DND-41 (cell line): ENCODE measurements at places on chromosomes 11 and 22.

- no peak within 1 kb of the TSS for H3K27ac ChIP-seq
- no peaks in the 10 kb centered on the region for H3K4me1 ChIP-seq
- H3K4me3 ChIP-seq = no peak within 1 kb of the TSS
- H3K36me3 ChIP-seq = no peaks in the 10 kb centered on the region
These were observed at the start of gene NRIP3 for GRCh38 chr11:9003573-9004182. NRIP3 (minus strand) TSS chr11:9004001; CDS start chr11:9003935, 66 bp downstream.

DNA sequence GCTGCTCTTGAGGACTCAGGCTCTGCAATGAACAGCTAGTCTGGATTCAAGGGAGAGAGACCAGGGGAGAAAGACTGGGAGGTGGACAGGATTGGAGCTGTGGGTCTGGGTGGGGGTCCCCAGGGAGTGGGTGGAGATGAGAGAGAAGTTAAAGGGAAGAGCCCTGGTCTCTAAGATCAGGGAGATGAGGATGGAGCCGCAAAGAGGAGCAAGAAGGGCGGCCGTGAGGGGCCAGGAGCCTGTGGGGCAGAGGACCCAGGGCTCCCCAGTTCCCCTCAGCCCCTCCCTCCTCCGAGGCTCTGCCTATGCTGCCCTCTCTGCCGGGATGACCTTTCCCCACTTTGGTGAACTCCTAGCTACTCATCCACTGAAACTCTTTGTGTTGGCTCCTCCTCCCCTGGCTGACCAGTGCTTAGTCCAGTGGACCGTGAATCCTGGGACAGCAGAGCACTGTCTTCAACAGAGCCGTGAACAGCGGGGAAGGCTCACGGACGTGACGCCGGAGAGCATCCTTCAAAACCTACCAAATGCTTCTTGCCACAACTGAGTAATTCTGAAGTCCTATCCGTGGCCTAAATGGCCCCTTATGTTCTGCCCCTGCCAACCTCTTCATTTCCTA, 16.4 kb upstream of the RFPL3 start:
- no peak overlapping the region for H3K4me3 ChIP-seq
- no peak for DNase-seq
- no peaks in the 10 kb centered on the region for H3K4me1 ChIP-seq
- H3K27me3 ChIP-seq = peaks cover 27% of the 10 kb centered on the region
- H3K27ac ChIP-seq = no peak overlapping the region

GRCh38 chr22:36356708-36357624, 30.8 kb downstream of the MYH9 start:
- no peak for DNase-seq
- no peak overlapping the region for H3K4me3 ChIP-seq
- H3K27me3 ChIP-seq = no peaks in the 10 kb centered on the region
- H3K4me1 ChIP-seq = no peaks in the 10 kb centered on the region

GRCh38 chr22:40533712-40534378, 102.7 kb downstream of the MRTFA start:
- peaks cover 45% of the 10 kb centered on the region for H3K4me1 ChIP-seq
- H3K36me3 ChIP-seq = no peaks in the 10 kb centered on the region
- H3K4me3 ChIP-seq = peak overlapping the region; percentile 21

DNA sequence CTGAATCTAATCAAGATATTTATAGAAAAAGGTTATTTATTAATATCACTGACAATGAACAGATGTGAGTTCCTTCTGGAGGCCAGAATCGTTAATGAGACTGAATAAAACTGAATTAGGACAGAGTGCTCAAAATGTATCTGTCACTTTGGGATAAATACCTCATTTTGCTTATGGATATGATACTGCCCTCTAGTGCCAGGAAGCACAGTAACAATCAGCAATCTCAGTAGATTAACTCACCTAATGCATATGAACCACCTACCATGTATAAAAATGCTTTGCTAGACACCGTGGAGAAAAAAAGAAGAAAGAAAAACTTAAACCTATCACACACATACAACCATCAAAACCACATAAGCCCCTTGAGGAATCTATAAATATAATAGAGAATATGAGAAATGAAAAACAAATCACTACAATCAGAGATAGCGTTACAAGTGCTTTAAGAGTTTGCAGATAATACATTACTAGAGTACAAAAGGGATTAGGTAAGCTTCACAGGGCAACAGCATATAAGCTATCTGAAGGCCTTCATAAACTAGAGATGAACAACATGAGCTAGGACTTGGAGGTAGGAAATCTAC, 117.4 kb downstream of the SGSM3 start:
- DNase-seq = no peak
- H3K27ac ChIP-seq = no peak overlapping the region
- H3K4me1 ChIP-seq = no peaks in the 10 kb centered on the region
- H3K4me3 ChIP-seq = no peak overlapping the region
- peaks cover 6% of the 10 kb centered on the region; the same call in 1 of the 2 replicates for H3K36me3 ChIP-seq

- DNase-seq = no peak
- H3K27me3 ChIP-seq = no peaks in the 10 kb centered on the region
- no peaks in the 10 kb centered on the region for H3K36me3 ChIP-seq
- no peak overlapping the region for H3K4me3 ChIP-seq
- no peaks in the 10 kb centered on the region for H3K4me1 ChIP-seq
These were observed 1188.2 kb upstream of the RAG2 start for GRCh38 chr11:37786214-37786755.

DNA sequence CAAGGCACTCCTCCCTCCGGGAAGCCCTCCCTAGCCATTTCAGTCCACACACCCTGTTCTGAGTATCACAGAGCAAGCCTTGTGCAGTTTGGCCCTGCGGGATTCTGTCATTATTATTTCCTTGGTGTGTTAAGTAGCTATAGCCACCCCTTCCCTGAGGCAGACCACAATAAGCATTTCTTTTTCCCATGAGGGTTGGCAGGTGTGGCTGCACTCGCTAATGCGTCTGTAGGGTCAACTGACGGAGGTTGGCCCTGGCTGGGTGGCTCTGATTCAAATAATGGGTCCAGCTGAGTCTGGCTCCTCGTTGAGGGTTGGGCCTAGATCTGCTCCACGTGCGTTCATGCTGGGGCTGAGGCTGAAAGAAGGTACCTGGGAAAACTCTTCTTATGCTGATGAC, 5.1 kb downstream of the F2 start:
- H3K36me3 ChIP-seq = no peaks in the 10 kb centered on the region
- H3K4me1 ChIP-seq = no peaks in the 10 kb centered on the region
- no peak for DNase-seq
- no peaks in the 10 kb centered on the region for H3K27me3 ChIP-seq
- H3K4me3 ChIP-seq = no peak overlapping the region

DNA sequence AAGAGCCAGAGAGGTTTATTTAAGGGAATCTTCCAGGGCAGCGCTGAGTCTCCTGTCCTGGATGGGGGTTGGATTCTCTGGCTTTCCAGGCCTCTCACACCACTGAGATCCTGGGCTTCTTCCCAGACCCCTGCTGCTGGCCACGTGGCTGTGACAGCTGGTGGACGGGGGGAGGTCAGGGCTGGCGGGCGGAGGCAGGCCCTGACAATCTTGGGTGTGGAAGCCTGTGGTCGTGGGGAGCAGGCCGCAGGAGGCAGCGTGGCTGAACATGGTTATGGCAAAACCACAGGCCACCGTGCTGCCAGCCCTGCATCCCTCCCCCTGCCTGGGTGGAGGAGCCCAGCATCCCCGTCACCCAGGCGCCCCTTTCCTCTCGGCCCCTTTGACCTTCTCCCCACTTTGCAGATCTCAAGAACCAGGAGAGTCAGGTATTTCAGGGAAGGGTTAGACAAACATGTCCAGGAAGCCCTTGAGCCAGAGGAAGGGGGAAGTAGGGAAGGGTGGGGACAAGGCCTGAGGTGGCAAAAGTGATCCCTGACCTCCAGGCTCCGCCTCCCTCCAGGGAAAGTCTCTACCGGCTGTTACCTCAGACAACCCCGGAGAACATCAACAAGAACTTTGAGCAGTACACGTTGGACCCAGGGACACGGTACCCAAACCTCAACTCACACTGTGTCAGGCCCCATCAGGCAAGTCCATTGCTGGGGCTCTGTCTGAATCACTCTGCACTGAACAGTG, 111.8 kb downstream of the MICAL2 start:
- H3K4me3 ChIP-seq = no peak overlapping the region
- no peak for DNase-seq
- H3K36me3 ChIP-seq = no peaks in the 10 kb centered on the region
- H3K27ac ChIP-seq = peak overlapping the region; percentile 93
- H3K27me3 ChIP-seq = no peaks in the 10 kb centered on the region

- H3K36me3 ChIP-seq = no peaks in the 10 kb centered on the region
- no peaks in the 10 kb centered on the region for H3K4me1 ChIP-seq
- no peak overlapping the region for H3K27ac ChIP-seq
- no peak overlapping the region for H3K4me3 ChIP-seq
These were observed 63.7 kb upstream of the PARVG start for GRCh38 chr22:44116755-44117684.

- no peak overlapping the region for H3K4me3 ChIP-seq
- H3K27me3 ChIP-seq = peaks cover 5% of the 10 kb centered on the region
- H3K4me1 ChIP-seq = no peaks in the 10 kb centered on the region
- H3K27ac ChIP-seq = no peak overlapping the region
These were observed 31.5 kb downstream of the MYEOV start for GRCh38 chr11:69325446-69325845.

DNA sequence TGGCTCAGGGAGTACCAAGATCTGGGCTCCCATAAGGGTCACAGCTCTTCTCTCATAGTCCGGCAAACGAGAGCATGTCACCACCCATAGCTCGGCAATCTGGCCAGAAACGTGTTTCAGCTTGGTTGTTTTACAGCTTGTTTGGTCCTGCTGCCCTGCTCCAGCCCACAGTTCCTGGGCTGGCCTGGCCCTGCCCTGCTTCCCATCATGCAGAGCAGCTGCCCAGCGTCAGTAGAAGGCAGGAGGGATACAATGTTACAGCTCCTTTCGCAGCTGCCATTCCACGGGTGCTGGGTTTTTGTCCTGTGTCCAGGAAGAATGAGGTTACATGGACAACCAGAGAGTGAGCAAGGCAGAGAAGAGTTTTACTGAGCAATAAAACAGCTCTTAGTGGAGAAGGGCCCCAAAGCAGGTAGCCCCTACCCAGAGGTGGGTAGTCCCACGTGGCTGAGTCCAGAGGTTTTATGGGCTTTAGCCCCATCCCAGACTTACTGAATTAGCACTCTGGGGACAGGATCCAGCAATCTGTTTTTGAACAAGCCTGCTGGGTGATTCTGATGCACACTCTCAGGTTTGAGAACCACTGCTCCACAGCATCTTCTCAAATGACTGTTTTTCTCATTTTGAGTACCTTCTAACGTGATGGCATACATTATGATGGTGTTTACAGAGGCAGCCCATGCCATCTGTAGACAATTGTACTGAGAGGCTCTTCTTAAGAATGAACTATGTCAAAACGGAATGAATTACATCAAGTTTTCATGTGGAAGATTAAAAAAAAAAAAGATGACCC, 5.8 kb upstream of the MS4A18 start:
- DNase-seq = no peak
- no peaks in the 10 kb centered on the region for H3K27me3 ChIP-seq
- no peaks in the 10 kb centered on the region for H3K36me3 ChIP-seq
- H3K27ac ChIP-seq = no peak overlapping the region
- H3K4me1 ChIP-seq = no peaks in the 10 kb centered on the region

- H3K36me3 ChIP-seq = peaks cover 96% of the 10 kb centered on the region
- no peaks in the 10 kb centered on the region for H3K27me3 ChIP-seq
- no peaks in the 10 kb centered on the region for H3K4me1 ChIP-seq
- no peak overlapping the region for H3K4me3 ChIP-seq
- no peak overlapping the region for H3K27ac ChIP-seq
- DNase-seq = no peak
These were observed 65.4 kb downstream of the PPP6R3 start for GRCh38 chr11:68525930-68526329.

DNA sequence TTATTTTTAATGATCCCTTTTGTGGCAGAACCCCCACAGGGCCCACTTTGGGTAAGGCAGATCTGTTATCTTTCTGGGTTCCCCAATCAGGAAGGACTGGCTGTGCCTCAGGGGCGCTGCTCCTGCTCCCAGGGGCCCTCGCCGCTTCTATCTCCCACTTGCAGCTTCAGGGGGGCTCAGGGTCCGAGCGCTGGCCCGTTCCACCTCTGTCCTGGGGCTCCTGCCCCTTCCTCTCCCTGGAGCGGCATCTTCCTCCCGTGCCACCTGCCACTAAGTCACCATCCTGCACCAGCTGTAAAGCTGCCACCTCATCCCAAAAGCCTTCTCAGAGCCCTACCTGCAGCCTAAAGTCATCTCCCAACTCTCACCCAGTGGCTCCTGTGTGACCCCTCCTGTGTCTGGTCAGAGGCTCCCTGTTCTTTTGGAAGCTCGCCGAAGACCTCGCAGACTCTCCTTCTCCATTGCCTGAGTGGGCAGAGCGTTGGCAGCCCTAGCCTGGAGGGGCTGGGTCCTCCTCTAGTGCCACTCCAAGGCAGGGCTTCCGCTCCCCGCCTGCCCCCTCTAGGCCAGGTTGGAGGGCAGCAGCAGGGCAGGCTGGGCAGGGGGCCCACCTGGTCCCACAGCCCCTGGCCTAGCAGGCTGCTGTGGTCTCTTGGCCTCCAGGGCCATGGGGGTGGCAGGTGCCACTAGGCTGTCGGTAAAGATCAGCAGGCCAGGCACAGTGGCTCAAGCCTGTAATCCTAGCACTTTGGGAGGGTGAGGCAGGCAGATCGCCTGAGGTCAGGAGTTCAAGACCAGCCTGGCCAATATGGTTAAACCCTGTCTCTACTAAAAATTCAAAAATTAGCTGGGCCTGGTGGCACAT, 106.7 kb downstream of the MORC2 start:
- no peaks in the 10 kb centered on the region for H3K36me3 ChIP-seq
- H3K4me3 ChIP-seq = no peak overlapping the region
- no peaks in the 10 kb centered on the region for H3K27me3 ChIP-seq
- H3K4me1 ChIP-seq = no peaks in the 10 kb centered on the region
- H3K27ac ChIP-seq = no peak overlapping the region

- H3K36me3 ChIP-seq = peaks cover 13% of the 10 kb centered on the region; the same call in 1 of the 2 replicates
- H3K27me3 ChIP-seq = no peaks in the 10 kb centered on the region
- H3K4me3 ChIP-seq = no peak overlapping the region
- no peak overlapping the region for H3K27ac ChIP-seq
- no peaks in the 10 kb centered on the region for H3K4me1 ChIP-seq
These were observed 148.1 kb downstream of the WNT7B start for GRCh38 chr22:45828841-45829240.

- H3K27me3 ChIP-seq = no peaks in the 10 kb centered on the region
- H3K4me3 ChIP-seq = no peak overlapping the region
- H3K36me3 ChIP-seq = no peaks in the 10 kb centered on the region
- H3K4me1 ChIP-seq = no peaks in the 10 kb centered on the region
- no peak for DNase-seq
These were observed 193.6 kb upstream of the DDI1 start for GRCh38 chr11:103842795-103843194.

DNA sequence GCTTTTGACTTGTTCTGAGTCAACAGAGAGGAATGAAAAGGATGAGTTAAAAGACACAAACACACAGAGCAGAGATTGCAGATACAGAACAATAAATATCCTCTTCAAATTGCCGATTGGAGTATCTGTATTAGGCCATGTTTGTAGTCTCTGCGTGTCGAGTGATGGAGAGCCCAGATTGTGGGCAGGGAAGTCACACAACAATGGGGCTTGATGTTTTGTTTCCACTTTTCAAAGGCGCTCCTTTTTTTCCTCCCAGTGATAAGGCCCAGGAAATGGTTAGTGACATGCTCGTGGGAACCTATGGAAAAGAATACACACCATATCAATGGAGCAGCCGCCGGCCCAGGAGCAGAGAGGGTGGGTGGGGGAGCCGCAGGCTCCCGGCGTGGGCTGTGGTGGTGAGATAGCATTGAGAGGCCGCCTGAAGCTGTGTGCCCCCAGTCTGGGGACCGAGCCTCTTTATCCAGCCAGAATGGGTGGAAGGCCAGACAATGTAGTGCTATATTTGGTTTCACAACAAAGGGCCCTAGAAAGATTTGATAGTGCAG, 555.9 kb downstream of the INSC start:
- no peaks in the 10 kb centered on the region for H3K36me3 ChIP-seq
- H3K27ac ChIP-seq = no peak overlapping the region
- no peak overlapping the region for H3K4me3 ChIP-seq
- peaks cover 6% of the 10 kb centered on the region for H3K27me3 ChIP-seq
- H3K4me1 ChIP-seq = no peaks in the 10 kb centered on the region
- no peak for DNase-seq
